A375 (cell line): ENCODE measurements at places on chromosomes 11 and 22. TPM values are rescaled to one million over a fixed set of nuclear protein-coding genes. Genes with fewer than 3 reads are reported as not detected.

OR5P2 gene
- total RNA-seq: not detected in 2 replicates

BRSK2 gene
- 0.48 and 0.49 TPM in 2 replicates for total RNA-seq

CTSD gene
- 139 TPM in 2 replicates for total RNA-seq

SMIM38 gene
- 0.30 and 0.66 TPM in 2 replicates for total RNA-seq

JAML gene
- total RNA-seq: not detected in 2 replicates

MMP8 gene
- total RNA-seq: 0.72 and 1.2 TPM in 2 replicates

DEUP1 gene
- total RNA-seq: not detected in 2 replicates

APOL1 gene
- 1.4 and 1.9 TPM in 2 replicates for total RNA-seq

UCP3 gene
- 1.6 and 2.2 TPM in 2 replicates for total RNA-seq

DGKZ gene
- total RNA-seq: 52.9 and 56.0 TPM in 2 replicates

DLG2 gene
- total RNA-seq: 1.1 and 2.0 TPM in 2 replicates

MN1 gene
- total RNA-seq: 0.24 and 0.26 TPM in 2 replicates

TRPM5 gene
- not detected in 2 replicates for total RNA-seq

TREH gene
- total RNA-seq: not detected in 2 replicates
